ENCODE measurements at places on chromosomes 3 and 15. TPM values are rescaled to one million over a fixed set of nuclear protein-coding genes. Genes with fewer than 3 reads are reported as not detected.
A peak's percentile ranks its signal among the peaks of the same experiment; 100 is the strongest.

DNA sequence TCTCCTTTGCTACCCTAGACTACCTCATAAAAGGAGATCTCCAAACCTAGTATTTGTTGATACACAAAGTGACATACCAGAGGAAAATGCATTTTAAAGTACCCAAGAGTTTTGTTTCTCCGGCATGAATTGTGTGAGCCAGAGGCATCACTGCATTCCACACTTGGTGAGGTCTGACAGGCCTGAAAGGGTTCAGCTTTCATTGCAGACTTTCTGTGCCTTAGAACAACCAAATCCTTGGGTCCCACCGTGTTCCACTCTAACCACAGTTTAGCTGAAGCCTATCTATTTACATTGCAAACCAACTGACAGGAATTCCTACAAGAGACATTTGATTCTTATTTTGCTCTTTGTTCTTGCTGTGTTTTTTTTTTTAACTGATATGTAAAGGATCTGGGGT is 21.0 kb upstream of the EID1 start:
- H3K27me3 ChIP-seq, result peaks cover 4% of the 10 kb centered on the region
- H3K4me3 ChIP-seq, result no peak overlapping the region
- no peak overlapping the region for H3K27ac ChIP-seq
- H3K36me3 ChIP-seq, result no peaks in the 10 kb centered on the region

DNA sequence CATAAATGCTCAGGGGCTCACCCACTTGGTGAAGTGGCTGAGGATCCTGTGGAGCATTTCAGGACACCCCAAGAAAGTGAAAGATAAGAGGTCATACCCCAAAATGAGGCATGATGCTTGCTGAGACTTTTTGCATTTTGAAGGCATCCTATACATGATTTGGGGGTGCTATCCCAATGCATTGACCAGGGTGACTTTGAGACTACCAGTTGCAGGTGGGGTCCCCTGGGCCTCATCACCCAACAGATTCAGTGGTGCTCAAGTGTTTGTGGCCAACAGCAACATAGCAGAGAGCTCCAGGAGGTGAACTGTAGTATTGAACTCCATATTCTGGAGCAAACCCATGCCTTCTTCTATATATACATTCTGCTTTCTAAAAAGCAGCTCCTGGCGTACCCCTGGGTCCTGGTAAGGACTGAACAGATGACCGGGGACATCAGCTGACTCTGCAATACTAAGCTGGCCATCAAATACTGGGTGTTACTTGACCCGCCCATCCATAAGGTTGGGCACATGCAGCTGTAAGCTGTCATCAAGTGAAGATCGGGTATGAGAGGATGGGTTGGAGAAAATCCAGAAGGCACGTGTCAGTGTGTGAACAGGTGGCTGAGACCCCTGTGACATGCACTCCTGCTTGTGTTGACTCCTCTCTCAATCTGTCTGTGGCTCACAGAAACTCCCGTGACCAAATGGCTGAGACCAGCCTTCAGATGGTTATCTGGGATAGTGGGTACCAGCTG is 143.3 kb downstream of the KLF13 start:
- H3K27me3 ChIP-seq, result no peaks in the 10 kb centered on the region
- DNase-seq, result no peak
- H3K36me3 ChIP-seq, result peaks cover 8% of the 10 kb centered on the region
- peak overlapping the region; percentile 42 for H3K27ac ChIP-seq
- peaks cover 33% of the 10 kb centered on the region for H3K4me1 ChIP-seq
- H3K4me3 ChIP-seq, result no peak overlapping the region

- H3K4me1 ChIP-seq, result peaks cover 26% of the 10 kb centered on the region
- H3K4me3 ChIP-seq, result peak overlapping the region; percentile 81
- peaks cover 2% of the 10 kb centered on the region for H3K36me3 ChIP-seq
Measured at GRCh38 chr15:40844696-40845030, 815 bp downstream of the SPINT1 start.

DNA sequence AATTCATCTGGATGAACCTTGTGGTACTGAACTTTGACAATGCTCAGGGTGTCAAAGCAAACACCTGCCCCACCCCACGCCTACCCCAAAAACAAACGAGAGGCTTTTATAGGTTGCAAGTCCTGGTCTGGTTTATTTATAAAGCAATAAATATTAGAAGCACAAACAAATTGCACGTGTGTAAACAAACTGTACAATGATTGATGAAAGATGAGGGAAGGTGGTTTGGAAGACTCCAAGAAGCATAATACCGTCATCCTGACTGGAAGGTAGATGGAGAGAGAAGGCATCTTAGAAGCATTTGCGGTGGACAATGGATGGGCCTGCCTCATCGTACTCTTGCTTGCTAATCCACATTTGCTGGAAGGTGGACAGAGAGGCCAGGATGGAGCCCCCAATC is 5.2 kb downstream of the ACTC1 start:
- H3K36me3 ChIP-seq, result no peaks in the 10 kb centered on the region
- no peak overlapping the region for H3K27ac ChIP-seq
- DNase-seq, result no peak

- DNase-seq, result no peak
- H3K36me3 ChIP-seq, result no peaks in the 10 kb centered on the region
Measured at GRCh38 chr15:95684126-95684525, 646.4 kb upstream of the NR2F2 start.

GRCh38 chr15:79037848-79038247 is 52.7 kb downstream of the RASGRF1 start:
- H3K36me3 ChIP-seq, result no peaks in the 10 kb centered on the region
- H3K27ac ChIP-seq, result no peak overlapping the region
- DNase-seq, result no peak
- no peaks in the 10 kb centered on the region for H3K4me1 ChIP-seq
- H3K27me3 ChIP-seq, result peaks cover 21% of the 10 kb centered on the region
- no peak overlapping the region for H3K4me3 ChIP-seq

Gene BOC
- 0.40 TPM for total RNA-seq

Gene ADAMTS7
- 0.23 TPM for total RNA-seq
